Stimulated activated CD4-positive, alpha-beta T cell treated with anti-CD3 and anti-CD28 coated beads, Interleukin-12 subunit alpha, Interleukin-12 subunit beta, amount 100 ng/mL, for 24 hours (primary cell): ENCODE measurements at places on chromosomes 12 and 14.
A peak's percentile ranks its signal among the peaks of the same experiment; 100 is the strongest.

GRCh38 chr12:121189131-121189530 lies 20.8 kb upstream of the P2RX4 start:
- no peak for DNase-seq

GRCh38 chr14:86654558-86655184 lies 1124.7 kb downstream of the FLRT2 start:
- peak; percentile 19 for DNase-seq

GRCh38 chr12:67452119-67452805 lies 183.1 kb downstream of the CAND1 start:
- DNase-seq = no peak

DNA sequence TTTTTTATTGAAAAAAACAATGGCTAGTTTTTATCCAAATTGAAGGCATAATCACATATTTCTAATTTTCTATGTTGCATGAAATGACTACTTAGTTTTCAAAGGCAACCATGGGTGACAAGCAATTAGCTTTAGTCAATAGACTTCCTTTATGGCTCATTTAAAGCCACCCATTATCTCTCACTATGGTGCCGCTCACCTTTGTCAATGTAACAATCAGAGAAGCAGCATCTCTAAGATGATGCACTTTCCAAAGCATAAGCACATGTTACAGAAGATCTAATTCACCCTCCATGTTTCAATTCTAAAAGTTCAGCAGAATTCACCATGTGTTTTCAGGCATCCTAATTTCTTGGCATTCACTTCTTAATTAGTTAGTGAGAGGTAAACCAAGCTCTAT lies 166.6 kb upstream of the RPL10L start:
- DNase-seq = no peak

DNA sequence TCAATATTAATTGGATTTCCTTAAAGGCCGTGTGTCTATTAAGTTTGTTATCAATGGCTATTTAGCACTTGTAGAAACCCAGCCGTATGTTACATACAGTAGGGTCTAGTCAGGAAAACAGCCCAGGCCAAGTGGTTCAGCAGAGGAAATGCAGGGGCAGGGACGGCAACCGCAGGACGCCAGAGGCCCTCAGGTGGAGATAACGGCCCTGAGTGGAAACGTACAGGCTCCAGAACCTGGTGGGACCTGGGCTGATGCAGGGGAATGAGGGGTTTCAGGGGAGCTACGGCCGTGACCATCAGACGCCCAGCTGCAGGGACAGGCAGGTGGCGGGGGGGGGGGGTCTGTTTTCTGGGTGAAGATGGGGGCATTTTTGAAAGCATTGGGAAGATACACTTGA lies 3.7 kb upstream of the ANKLE2 start:
- no peak for DNase-seq

DNA sequence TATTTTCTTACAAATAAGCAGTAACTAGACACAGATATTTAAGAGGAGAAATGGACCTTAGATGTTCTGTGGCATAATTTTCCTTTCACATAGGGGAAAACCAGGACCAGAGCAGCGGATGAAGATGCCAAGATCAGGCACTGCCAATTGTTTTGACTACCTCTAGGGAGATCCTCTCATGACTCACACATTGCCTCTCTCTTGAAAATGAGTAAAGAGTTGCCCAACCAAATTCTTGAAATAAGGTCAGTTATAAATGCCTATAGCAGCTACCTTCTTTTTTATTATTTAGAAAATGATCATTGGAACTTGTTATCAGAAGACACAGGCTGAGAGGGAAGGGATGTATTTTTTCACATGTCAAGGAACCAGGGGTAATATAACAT lies 263.4 kb upstream of the PLEKHG7 start:
- DNase-seq = no peak

GRCh38 chr14:34794941-34795340 lies 80.2 kb downstream of the BAZ1A start:
- no peak for DNase-seq

DNA sequence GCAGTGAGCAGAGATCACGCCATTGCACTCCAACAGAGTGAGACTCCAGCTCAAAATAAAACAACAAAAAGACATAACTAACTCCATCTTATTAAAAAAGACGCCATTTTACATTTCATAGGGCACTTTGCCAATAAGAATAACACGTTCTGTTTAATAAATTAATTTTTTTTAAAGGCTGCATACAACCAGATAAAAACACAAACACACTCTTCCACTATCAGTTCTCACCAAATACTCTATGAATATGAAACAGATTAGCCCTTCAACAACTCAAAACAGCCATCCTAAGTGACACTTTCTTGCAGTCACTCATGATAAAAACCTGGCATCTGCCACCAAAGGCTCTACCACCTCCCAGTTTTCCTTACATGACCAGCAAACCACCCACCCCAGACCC lies 16.1 kb downstream of the AICDA start:
- no peak for DNase-seq

DNA sequence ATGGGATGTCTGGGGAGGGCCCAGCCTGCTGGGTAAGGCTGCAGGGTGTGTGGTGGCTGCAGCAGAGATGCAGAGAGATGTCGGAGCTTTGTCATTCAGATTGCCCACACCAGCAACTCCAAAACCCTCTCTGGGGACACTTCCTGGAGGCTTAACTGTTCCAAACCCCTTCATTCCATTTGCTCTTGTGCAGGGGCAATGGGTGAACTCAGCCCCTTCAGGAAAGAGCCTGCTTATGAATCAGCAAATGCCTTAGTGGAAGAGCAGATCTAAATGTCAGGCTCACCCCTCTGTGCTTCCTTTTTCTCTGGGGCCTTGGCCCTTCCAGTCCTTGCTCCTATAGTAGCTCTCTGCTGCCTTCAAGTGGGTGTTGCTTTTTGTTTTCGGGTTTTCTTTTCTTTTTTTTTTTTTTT lies 36.7 kb upstream of the GPATCH2L start:
- no peak for DNase-seq

- DNase-seq = no peak
Observed at GRCh38 chr14:26598672-26599131, 869 bp upstream of the NOVA1 start.

GRCh38 chr14:56490379-56490778 lies 89.2 kb upstream of the TMEM260 start:
- no peak for DNase-seq

DNA sequence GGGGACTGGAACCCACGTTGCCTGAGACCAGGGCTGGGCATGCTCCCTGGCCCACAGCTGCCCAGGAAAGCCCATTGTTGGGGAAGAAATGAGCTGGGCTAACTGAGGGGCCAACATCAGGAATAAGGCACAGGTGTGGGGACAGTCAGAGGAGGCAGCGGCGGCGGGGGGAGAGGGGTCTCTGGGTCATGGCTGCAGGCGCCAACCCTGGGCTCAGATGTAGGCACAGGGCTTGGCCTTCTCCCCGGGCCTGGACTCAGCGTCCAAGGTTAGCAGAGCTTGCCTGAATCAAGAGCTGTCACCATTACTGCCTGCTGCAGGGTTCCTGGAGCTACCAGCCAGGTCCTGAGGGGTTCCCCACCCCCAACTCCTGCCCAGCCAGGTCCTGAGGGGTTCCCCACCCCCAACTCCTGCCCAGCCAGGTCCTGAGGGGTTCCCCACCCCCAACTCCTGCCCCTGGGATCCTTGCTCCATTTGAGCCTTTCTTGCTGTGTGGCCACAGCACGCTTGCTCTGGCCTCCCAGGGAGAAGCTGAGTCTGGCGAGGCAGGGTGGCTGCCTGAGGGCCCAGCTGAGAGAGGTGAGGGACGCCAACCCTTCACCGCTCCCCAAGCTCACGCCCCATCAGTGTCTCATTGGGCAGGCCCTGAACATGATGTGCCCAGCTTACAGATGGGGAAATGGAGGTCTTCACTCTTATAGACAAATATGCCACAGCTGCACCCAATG lies 6.2 kb downstream of the CHGA start:
- no peak for DNase-seq
